ENCODE measurements at places on chromosomes 5 and 9.
A peak's percentile ranks its signal among the peaks of the same experiment; 100 is the strongest.

- peak overlapping the region; percentile 49 for H3K27ac ChIP-seq
- peak; percentile 54 for DNase-seq
- no peak overlapping the region for H3K4me3 ChIP-seq
- peaks cover 4% of the 10 kb centered on the region for H3K4me1 ChIP-seq
Observed at GRCh38 chr5:34706084-34706483, 50.0 kb downstream of the RAI14 start.

DNA sequence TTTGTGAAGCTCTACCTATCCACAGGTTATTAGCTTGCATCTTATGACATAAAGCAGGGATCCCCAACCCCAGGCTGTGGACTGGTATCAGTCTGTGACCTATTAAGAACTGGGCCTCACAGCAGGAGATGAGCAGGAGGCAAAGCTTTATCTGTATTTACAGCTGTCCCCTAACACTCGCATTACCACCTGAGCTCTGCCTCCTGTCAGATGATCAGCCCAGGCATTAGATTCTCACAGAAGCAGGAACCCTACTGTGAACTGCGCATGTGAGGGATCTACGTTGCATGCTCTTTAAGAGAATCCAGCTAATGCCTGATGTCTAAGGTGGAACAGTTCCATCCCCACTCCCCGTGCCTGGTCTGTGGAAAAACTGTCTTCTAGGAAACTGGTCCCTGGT, 19.7 kb downstream of the FBXW11 start:
- H3K4me3 ChIP-seq, result no peak overlapping the region
- no peaks in the 10 kb centered on the region for H3K36me3 ChIP-seq
- DNase-seq, result no peak

DNA sequence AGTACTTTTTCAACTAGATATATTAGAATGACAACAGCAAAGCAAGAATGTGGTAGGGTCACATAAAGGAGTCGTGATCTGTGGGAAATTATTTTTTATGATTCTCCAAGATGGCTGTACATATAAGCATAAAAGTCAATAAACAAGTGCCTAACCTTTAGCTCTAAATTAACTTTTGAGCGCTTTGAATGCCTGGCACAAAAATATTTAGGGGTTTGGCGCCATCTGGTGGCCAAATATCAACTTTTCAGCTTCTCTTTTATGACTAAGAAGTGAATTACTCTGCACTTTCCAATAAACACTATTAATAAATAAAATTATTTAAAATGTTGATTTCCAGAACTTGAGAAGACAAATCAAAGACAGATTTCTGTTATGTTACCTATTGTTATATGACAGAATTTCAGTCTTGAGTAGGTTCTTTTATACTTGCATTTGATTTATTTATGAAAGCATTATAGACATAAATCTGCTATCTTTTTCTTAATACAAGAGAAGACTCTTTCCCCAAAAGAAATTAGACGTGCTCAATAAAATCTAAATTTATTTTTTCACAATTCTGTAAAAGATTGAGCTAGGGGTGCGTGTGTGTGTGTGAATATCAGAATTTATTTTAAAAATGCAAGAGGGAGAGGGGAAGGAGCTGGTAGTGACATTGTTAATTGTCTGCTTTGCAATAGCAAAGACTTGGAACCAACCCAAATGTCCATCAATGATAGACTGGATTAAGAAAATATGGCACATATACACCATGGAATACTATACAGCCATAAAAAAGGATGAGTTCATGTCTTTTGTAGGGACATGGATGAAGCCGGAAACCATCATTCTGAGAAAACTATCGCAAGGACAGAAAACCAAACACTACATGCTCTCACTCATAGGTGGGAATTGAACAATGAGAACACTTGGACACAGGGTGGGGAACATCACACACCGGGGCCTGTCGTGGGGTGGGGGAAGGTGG, 36.7 kb upstream of the ARRDC3 start:
- no peaks in the 10 kb centered on the region for H3K27me3 ChIP-seq
- no peaks in the 10 kb centered on the region for H3K4me1 ChIP-seq
- H3K36me3 ChIP-seq, result no peaks in the 10 kb centered on the region
- no peak overlapping the region for H3K4me3 ChIP-seq

DNA sequence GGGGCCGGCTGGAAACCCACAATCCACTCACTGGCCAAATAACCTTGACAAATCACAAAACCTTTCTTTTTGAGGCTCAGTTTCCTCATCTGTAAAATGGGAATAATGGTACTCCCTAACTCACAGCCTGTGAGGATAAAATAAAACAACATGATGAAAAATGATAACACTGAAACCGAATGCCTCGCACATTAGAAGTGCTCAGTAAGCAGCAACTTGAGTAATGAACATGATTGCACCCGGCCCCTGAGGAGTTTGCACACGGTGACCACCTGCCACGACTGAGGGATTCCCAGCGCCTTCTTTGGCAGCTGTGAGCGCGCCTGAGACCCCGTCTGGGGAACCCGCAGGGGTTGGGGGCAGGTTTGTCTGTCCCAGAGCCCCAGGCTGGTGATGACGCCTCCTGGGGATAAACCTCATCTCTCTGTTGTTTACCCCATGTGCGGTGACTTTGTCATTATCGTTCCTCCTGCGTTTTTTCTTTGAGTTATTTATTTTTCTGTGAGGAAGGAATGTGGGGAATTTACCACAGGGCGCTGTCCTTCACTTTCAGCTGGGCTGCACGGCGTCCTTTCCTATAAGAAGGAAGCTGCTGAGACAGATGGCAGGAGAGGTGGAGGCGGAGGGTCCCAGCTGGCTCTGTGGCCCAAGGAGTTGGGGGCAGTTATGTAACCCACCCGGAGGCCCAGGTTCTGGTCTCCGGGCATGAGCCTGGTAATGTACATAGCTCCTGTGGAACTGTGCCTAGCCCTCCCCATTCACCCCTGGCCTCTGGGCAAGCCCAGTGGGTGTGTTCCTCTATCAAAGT, 3.0 kb upstream of the SYNPO start:
- DNase-seq, result peak; percentile 96
- peaks cover 54% of the 10 kb centered on the region for H3K4me1 ChIP-seq
- H3K27me3 ChIP-seq, result no peaks in the 10 kb centered on the region
- no peak overlapping the region for H3K4me3 ChIP-seq

DNA sequence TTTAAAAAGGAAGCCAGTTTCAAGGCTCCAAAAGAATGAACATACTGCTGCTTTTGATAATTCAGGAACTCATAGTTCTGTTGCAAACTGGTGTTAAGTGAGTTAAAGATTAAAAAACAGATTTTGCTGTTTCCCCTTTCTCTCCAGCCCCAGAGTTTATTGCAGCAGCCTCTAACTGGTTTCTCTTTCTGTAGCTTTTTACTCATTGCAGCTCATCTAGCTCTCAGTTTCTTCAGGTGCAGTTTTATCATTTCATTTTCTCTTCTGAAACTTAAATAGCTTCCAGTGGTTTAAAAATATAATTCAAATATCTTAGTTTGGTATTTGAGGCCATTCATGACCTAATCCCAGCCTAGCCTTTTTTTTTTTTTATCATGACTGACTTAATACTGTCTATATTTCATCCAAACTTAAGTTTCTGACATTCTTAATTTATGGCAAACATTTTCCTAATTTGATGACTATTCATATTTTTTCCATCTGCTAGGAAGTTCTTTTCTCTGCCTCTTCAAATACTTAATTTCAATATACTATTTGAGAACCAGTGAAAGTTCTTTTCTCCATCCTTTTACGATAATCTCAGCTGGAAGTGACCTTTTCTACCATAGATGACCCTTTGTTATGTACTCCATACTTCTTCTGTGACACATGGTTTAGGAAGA, 252.7 kb upstream of the GRIA1 start:
- H3K4me1 ChIP-seq, result no peaks in the 10 kb centered on the region
- no peaks in the 10 kb centered on the region for H3K36me3 ChIP-seq
- H3K27ac ChIP-seq, result no peak overlapping the region
- H3K4me3 ChIP-seq, result no peak overlapping the region

DNA sequence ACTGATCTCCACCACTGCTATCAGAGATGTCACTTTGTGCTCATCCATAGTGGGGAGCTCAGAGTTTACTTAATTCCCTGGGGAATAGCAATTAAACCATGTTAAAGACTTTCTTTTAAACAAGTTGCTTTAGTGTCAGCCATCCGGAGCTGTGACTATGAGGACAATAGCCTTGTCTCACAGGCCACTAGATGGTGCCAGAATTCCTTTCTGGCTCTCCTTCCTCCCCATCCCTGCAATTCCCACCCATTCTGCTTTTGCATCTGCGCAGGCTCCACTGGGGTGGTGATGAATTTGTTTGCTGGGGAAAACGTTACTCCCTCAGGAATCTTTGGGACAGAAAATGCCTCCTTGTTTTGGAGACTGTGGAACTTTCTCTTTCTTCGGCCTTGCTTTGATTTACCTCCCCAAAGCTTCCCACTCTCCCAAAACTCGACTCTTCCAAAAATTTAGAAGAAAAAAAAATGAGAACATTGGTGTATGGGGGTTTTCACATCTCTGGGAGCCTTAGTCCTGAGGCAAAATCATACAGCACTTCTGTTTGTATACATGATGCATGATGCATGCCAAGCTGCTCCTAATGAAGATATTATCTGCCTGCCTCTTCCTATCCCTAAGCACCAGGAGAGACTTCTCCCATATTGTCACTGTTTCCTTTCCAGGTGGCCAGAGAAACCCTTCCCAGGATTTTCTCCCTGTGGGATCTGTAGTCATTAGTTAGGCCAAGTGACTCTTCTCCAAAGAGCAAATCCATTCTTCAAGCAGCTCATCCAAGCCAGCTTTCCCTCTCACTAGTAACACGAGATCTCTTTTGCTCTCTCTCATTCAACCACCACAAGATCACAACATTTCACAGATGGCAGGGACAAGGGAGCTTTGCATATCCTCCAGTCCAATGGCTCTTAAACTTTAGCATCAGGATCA, 466.1 kb downstream of the TLR4 start:
- H3K27ac ChIP-seq, result no peak overlapping the region
- no peaks in the 10 kb centered on the region for H3K36me3 ChIP-seq
- no peaks in the 10 kb centered on the region for H3K4me1 ChIP-seq
- H3K4me3 ChIP-seq, result no peak overlapping the region
- peak; percentile 55 for DNase-seq

GRCh38 chr9:111857555-111858211, 38.9 kb upstream of the UGCG start:
- DNase-seq, result no peak
- no peaks in the 10 kb centered on the region for H3K4me1 ChIP-seq
- H3K27ac ChIP-seq, result no peak overlapping the region
- no peak overlapping the region for H3K4me3 ChIP-seq

All from fibroblast of lung (primary cell).